ENCODE measurements at places on chromosomes 3 and 15. TPM values are rescaled to one million over a fixed set of nuclear protein-coding genes. Genes with fewer than 3 reads are reported as not detected.

GRCh38 chr3:72102112-72102616 is 317.2 kb upstream of the PROK2 start:
- no peak for DNase-seq

DNA sequence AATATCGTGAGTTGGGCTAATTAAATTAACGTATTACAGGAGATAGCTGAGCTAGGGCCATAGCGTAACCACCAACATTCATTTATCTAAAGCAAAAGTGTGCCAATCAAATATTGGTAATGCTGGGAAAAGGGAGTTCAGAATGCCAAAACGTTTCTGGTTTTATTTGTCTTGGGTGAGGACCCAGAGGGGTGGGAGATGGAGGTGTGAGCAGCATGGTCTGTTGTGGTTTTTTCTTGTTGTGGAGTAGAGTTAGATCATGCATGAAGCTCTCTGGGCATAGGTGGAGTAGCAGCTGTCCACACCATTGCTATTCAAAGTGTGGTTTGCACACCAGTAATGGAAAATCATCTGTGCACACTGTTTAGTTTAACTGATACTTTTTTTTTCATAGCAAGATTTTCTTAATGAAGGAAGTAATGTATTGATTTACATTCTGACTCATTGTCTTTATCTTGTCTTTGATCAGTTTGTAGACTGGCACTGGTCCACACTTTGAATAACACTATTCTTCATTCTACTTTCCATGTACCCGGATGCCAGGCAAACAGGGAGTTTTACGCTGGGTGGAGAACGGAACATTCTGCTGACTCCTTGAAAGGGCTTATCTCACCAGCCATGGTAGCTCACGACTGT is 50.8 kb upstream of the CRTC3 start:
- DNase-seq = no peak

- DNase-seq = no peak
These were observed 110.9 kb downstream of the STXBP5L start for GRCh38 chr3:121018917-121019321.

- no peak for DNase-seq
These were observed 374.2 kb downstream of the PLCL2 start for GRCh38 chr3:17258823-17259436.

DNA sequence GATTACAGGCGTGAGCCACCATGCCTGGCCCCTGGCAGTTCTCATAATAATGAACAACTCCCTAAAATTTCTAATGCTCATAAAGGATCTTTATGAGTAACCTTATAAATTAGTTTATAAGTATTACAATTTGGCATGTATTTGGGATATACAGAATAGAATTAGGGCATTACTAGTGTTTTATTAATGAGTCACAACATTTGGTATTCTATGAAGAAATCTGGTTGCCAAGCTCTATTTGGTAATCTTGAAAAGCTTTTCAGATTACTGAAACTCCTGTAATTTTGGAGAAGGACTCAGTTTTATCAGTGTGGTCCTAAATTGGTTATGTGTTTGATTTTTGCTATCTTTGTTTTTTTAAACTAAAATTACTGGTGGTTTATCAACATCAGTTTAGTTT is 45.8 kb downstream of the TM6SF1 start:
- DNase-seq = no peak

GRCh38 chr15:22952796-22953579 is 27.2 kb downstream of the CYFIP1 start:
- peak; percentile 52 for DNase-seq

DNA sequence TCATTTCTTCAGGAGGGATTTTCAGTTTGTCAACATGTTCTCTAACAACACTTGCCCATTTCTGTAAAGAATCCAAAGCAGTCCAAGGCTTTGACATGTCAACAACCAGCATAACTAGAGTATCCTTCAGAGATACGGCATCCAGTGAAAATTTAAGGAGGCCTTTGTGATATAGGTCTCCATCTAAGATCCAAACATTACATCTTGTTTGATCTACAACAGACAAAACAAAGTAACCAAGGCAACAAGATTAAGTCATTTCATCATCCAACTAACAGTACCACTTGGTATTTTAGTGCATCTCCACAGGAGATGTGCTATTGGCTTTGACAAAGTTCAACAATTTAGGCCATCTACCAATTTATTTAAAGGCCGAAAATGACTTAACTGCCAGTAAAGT is 25.8 kb downstream of the DYNC1LI1 start:
- no peak for DNase-seq

The CLDN18 gene
- total RNA-seq = not detected

The NECTIN3 gene
- total RNA-seq = 159 TPM

The CFAP20DC gene
- total RNA-seq = 4.4 TPM

Measured in occipital lobe (tissue), 3 donors.